Activated CD4-positive, alpha-beta T cell treated with anti-CD3 and anti-CD28 coated beads for 48 hours (primary cell): ENCODE measurements at places on chromosomes 6 and 20.

GRCh38 chr6:43172104-43173007, 1.3 kb downstream of the SRF start:
- peak; percentile 65 for DNase-seq

GRCh38 chr20:24212494-24212893, 223.9 kb upstream of the GGTLC1 start:
- no peak for DNase-seq

- DNase-seq = no peak
These were observed 81.8 kb downstream of the SGK1 start for GRCh38 chr6:134235937-134236751.

DNA sequence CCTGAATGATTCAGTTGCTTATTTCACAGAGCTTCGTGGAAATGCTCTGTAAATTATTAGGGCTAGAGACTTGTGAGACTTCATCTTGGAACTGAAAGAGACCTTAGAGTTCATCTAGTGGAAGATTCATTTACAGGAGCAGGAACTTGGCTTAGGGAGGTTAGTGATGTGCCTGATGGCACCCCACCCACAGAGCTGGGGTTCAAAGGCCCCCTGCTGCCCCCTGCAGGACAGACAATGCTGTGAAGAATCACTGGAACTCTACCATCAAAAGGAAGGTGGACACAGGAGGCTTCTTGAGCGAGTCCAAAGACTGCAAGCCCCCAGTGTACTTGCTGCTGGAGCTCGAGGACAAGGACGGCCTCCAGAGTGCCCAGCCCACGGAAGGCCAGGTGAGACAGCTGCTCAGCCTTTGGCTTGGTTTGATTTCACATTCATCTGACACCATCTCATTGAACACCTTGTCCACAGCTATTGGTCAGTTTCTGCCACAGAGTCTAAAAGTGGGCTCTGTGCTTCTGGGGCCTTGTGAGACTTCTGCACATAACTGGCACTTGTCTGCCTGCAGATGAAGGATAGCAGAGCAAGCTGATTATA, 25.1 kb downstream of the MYBL2 start:
- DNase-seq = peak; percentile 79

- DNase-seq = no peak
These were observed 77.2 kb downstream of the FOXO3 start for GRCh38 chr6:108637963-108638362.
